ENCODE measurements at places on chromosomes 7 and 10.

DNA sequence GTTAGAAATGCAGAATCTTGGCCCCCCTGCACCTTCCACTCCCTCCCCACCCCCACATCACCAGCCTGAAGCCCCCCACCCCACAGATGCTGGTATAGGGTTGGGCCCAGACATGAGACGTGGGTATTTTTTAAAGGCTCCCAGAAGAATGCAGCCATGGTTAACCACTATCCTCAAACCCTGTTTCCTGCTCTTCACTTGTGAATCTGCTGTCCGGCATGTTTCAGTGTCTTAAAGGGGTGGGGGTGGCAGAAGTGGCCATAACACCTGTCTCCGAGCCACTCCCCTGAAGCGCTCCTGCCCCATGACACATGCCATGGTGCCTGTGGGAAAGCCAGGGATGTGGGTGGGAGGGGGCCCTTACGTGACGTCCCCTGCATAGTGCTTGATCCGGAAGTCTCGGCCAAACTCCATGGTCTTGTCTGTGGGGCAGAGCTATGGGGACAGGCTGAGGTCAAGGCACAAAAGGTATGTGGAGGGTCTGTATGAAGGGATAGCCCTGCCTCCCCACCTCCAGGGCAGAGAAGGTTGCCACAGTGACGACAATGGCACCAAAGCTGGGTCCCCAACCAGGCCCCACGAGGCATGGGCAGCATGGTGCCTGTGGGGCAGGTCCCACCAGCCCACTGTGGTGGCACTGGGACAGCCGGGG is 9.6 kb downstream of the MYO1G start:
- no peaks in the 10 kb centered on the region for H3K27me3 ChIP-seq
- H3K4me1 ChIP-seq = peaks cover 15% of the 10 kb centered on the region
- H3K36me3 ChIP-seq = peaks cover 3% of the 10 kb centered on the region
- peak overlapping the region; percentile 75 for H3K27ac ChIP-seq
- no peak overlapping the region for H3K4me3 ChIP-seq
- DNase-seq = no peak

DNA sequence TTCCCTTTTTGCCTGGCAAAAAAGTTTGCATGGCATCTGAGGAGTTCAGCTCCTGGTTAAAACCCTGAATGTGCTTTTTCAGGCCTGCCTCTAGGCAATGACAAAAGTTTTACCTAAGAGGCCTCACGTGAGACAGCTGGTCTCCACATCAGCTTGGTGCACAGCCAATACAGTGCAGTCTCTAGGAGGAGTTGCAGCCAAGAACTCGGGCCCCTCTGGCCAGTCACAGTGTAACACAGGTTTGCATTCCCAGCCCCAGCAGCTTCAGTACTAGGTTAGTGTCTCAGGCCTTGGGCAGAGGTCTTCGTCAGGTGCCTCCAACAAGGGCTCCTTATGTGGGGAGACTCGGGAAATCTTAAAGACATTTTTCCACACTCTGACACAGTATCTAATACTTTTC is 771.7 kb downstream of the SORCS1 start:
- H3K36me3 ChIP-seq = no peaks in the 10 kb centered on the region
- no peak overlapping the region for H3K27ac ChIP-seq
- H3K4me3 ChIP-seq = no peak overlapping the region
- H3K4me1 ChIP-seq = no peaks in the 10 kb centered on the region
- no peaks in the 10 kb centered on the region for H3K27me3 ChIP-seq
- DNase-seq = no peak

- H3K27ac ChIP-seq = no peak overlapping the region
- H3K4me3 ChIP-seq = no peak overlapping the region
- H3K27me3 ChIP-seq = peaks cover 72% of the 10 kb centered on the region
- DNase-seq = no peak
Observed at GRCh38 chr7:137670222-137671064, 176.3 kb downstream of the DGKI start.

- no peak overlapping the region for H3K4me3 ChIP-seq
- H3K27me3 ChIP-seq = peaks cover 23% of the 10 kb centered on the region
- DNase-seq = no peak
- peaks cover 12% of the 10 kb centered on the region for H3K4me1 ChIP-seq
Observed at GRCh38 chr10:89648074-89648473, 3.0 kb upstream of the PANK1 start.

- H3K27ac ChIP-seq = no peak overlapping the region
- H3K27me3 ChIP-seq = no peaks in the 10 kb centered on the region
Observed at GRCh38 chr7:1004018-1004852, 21.3 kb downstream of the CYP2W1 start.
